ENCODE measurements at places on chromosomes 5 and 9.

DNA sequence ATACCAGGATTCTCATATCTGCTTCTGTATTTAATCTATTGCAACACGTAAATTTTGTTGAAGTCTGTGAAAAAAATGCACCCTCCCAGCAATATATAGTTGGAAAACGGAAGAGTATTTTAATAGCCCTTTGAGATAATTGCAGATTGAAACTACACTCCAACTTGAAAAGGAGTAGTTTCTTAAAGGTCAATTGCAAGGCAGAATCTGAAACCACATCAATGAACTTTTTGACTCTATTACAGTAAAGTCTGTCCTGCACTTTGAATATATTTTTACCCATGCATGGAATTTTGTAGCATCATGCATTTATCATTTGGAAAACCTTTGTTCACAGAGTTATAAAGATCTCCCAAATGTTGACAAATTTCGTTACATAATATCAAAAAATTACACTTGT, 311.6 kb upstream of the NREP start:
- DNase-seq, result no peak

DNA sequence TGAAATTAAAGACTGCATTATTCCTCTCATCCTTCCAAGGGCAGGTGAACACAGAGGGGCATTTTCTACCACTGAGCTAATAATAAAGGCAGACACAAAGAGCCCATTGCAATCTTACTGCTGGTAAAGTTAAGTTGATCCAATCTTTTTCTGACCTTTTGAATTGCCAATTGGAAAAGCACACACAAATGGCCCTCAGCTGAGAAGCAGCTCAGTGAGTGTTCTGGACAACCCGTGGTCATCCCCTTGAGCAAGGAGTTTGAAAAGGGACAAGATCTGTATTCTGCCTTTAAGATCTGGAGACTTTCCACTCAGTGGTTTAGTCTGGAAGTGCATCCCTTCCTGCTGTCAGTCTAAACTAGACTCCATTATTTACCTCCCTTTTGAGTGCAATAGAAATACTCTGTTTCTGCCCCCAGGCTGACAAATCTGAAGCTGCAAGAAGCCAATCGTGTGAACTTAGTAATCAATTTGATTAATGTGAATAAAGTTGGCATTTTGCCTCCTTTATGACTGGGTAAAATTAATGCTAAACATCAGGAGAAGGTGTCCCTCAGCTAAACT, 835.7 kb downstream of the MAT2B start:
- peak; percentile 9 for DNase-seq

DNA sequence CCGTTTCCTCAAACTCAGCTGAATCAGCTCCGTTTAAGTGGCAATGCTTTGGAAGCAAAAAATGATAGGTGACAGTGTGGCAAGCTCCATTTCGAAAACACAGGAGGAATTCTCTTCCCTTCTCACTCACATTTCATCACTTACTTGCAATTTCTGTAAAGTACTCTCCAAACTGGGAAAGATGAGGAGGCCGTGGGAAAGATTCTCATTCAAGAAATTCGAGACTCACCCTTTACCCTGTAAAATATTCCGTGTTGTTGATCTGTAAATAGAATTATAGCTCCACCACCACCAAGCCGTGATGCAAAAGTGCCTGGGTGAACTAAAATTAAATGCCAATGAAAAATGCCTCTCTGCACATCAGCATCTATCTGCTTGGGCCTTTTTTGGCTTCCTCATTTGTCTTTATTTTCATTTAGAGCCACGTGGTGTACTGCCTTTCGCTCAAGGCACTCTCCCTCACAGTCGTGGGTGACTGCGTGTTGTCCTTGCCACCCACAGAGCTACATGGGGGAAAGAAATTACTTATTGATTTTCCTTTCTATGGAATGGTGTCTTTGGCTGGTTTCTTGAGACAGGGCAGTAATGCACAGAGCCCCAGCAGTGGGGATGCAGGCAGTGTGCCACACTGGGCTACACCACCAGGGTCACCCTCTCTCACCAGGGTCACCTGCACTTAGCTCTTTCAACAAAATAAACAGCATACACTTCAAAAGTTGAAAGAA, 289.3 kb upstream of the TAS2R1 start:
- DNase-seq, result no peak

DNA sequence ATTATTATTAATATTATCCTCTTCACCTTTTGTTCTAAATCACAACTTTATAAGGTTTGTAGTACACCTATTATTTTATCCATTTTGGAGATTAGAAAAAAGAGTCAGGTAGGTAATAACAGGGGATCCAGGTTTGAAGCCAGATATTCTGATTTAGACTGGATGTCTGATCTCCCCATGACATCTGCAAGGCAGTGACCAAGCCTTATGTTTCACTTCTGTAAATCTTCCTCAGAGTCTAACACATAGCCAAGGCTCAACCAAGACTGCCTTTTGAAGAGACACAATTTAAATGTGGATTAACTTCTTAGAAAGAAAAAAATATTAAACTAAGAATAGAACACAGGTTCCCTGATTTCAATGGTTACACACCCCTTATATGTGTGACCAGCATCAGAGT, 44.2 kb downstream of the CETN3 start:
- no peak for DNase-seq

DNA sequence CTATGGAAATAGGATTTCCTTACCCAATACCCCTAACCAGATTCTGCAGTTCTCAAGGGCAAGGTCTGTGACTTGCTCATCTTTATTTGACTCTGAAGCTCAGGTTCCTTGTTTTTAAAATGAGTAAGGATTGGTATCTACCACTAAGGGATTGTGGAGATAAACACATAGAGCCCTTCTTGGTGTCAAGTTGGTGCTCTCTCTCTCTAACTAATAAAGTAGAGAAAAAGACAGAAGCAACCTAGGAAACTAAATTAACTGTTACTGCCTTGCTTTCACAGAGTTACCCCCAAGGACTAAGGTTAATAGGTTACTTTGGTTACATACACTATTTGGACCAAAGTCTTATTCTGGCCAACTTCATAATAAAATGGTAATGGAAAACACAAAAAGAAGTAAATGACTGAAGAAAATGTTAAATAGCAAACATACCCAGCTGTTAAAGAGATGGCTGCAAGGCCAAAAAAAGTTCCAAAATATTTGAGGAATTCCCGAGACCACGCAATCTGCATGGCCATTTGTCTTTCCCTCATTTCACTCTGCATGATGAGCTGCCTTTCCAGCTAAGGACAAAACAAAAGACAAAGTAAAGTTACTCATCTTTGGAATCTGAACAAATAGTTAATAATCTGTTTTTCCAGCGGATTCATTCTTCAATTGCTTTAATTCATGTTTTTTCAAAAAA, 21.8 kb upstream of the RLN1 start:
- DNase-seq, result no peak

DNA sequence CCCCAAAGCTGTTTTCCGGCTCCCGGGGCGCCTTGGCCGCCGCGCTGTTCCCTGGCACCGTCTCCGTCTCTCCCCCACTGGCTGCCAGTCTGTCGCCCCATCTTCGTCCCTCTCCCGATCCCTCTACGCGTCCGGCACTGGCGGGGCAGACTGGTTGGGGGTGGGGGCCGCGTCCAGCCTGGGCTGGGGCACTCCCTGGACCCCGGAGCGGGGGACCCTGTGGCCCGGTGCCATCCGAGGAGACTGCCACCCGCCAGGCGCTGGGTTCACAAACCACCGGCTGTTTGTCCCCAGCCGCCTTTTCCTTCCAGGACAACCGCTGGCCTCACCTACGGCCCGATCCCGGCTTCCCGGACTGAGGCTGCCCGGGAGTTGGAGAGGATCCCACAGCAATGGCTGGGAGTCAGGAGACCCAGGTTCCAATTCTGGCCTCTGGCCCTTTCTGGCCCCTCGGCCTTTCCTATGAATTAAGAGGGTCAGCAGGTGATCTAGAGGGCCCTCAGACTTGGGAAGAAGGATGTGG, 1.0 kb upstream of the FIBCD1 start:
- no peak for DNase-seq

DNA sequence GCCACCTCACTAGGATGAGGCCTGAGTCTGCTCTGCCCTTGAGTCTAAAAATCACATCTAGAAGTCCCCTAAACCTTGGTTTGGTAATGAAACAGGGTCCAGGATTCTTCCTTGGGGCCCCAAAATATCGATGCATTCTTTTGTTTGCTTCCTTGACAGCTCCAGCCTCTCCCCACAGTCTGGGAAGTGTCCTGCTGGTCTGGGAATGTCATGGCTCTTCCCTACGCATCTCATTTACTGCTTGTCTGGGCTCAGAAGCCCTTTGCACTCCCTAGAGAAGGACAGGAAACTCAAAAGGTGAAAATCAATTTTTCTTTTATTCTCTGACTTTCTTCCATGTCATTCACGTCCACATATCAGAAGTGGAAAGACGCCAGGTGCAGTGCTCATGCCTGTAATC, 115.8 kb downstream of the DRD1 start:
- DNase-seq, result no peak

GRCh38 chr9:14530366-14530765, 162.9 kb downstream of the ZDHHC21 start:
- no peak for DNase-seq

DNA sequence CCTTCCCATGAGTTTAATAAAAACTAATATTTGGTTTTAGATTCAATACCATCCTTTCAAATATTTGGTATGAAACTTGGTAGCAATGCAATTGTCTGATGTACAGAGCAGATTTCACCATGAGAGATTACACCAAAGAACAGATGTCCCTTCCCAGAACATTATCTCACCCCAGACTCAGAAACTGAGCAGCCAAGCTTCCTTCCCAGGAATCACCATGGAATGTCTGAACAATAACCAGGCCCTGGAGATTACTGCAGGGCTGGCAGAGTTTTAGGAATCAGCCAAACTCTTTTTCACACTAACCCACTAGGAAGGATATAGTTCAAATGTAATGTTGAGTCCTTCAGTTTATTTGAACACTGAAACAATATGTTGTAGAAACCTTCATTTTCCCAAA, 23.9 kb downstream of the CLTA start:
- no peak for DNase-seq

DNA sequence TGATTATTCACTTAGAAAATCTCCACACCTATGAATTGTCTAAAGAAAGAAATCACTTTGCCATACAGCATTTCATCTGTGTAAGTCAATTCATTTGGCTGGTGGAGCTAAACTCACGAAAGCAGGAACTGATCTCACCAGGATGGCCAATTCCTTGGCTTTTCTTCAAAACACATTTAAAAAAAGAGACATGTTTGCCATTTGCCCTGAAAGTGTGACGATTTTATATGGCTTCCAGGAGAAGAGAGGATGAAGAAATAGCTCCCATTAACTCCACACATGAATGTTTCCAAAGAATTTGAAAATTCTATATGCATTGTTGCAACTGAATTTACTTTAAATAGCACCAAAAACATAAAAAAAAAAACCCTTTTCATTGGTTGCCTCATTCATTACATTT, 334.7 kb downstream of the DMRT2 start:
- no peak for DNase-seq

DNA sequence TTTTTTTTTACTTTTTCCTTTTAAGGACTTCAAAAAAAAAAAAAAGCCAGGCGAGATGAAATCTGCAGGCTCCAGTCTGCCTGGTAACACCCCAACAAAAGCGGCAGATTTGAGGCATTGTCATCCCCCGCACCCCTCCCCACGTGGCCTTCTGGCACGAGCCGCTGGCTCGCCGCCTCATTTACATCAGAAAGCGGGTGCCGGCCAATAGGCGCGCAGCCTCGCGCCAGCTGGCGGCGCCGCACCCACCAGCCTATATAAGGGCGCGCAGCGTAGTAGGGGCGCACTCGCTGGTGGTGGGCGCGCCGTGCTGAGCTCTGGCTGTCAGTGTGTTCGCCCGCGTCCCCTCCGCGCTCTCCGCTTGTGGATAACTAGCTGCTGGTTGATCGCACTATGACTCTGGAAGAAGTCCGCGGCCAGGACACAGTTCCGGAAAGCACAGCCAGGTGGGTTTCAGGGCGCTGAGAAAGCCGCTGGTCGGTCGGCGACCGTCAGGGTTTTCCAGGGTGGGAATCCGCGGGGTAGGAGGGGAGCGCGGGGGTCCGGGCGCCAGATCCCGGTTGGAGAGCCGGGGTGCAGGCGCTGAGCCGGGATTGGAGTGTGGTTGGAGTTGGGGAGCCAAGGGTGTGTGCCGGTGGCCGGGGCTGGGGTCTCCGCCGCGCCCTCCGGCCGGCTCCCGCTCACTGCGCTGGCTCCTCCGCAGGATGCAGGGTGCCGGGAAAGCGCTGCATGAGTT, at the start of gene GADD45G:
Gene GADD45G, plus strand, starts transcription at position 284 of the 736 bp plus-strand sequence. Its CDS starts 110 bp downstream, at position 394.
- peak; percentile 84 for DNase-seq

- DNase-seq, result peak; percentile 3
Observed at GRCh38 chr5:124789104-124789605, 42.7 kb upstream of the ZNF608 start.

- DNase-seq, result no peak
Observed at GRCh38 chr5:10420468-10420867, 21.2 kb upstream of the ROPN1L start.

- no peak for DNase-seq
Observed at GRCh38 chr5:97968346-97968745, 785.3 kb upstream of the RIOK2 start.

DNA sequence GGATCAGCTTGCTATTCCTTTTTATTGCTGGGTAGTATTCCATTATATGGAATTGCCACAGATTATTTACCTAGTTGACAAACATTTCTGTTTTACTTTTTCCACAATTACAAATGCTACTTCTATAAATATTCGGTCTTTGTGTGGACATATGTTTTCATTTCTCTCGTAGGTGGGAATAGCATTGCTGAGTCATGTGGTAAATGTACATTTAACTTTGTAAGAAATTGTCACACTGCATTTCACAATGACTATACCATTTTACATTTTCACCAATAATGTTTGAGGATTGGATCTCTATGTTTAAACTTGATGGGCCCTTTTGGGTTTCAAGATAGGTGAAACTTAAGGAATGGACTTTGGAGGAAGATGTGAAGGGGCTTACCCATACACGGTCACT, 19.7 kb downstream of the RAI14 start:
- no peak for DNase-seq

GRCh38 chr9:115289757-115290208, 171.8 kb upstream of the TNC start:
- peak; percentile 90 for DNase-seq

DNA sequence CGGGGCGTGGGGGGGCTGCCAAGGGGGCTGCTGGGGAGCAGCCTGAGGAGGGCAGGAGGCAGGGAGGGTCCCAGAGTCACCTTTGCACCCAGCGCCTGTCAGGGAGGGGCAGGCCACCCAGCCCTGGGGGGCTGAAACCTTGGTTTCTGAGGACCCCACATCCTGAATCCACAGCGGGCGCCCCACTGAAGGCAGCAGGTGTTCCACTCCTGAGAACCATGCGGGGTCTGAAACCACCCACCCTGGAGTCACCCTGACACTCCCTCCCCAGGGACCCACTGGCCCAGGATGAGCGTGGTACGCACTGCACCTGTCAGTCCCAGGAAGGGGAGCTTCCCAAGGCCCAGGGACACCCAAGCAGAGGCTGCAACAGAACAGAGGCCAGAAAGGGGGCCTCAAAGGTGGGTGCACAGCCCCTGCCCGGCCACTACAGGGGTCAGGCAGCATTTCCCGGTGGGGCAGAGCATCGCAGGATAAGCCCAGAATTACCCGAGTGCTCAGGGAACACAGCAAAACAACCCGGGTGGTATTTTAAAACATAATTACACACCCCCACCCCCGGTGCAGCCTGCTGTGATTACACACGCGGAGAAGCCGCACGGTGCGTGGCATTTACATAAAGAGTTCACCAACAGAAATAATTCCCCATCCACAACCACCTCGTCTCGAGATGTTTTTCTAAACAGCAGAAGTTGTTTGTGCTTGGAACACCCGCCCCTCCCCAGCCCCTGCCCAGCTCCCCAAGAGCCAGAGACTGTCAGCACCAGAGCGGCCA, 57.3 kb upstream of the UBAC1 start:
- DNase-seq, result no peak

GRCh38 chr9:7320139-7320538, 479.4 kb downstream of the DMAC1 start:
- peak; percentile 64 for DNase-seq

- DNase-seq, result peak; percentile 75
Observed at GRCh38 chr9:105067895-105068580, 140.1 kb upstream of the ABCA1 start.
